Activated CD8-positive, alpha-beta T cell treated with anti-CD3 and anti-CD28 coated beads, Interleukin-2, amount 10 ng/mL, durations not matched to agents 7 days and 5 days (primary cell): ENCODE measurements at places on chromosomes 11 and 22.

- peaks cover 2% of the 10 kb centered on the region for H3K4me1 ChIP-seq
- H3K27ac ChIP-seq, result no peak overlapping the region
- H3K4me3 ChIP-seq, result no peak overlapping the region
- peaks cover 3% of the 10 kb centered on the region for H3K27me3 ChIP-seq
Observed at GRCh38 chr11:75762885-75763284, 5.7 kb upstream of the DGAT2 start.

DNA sequence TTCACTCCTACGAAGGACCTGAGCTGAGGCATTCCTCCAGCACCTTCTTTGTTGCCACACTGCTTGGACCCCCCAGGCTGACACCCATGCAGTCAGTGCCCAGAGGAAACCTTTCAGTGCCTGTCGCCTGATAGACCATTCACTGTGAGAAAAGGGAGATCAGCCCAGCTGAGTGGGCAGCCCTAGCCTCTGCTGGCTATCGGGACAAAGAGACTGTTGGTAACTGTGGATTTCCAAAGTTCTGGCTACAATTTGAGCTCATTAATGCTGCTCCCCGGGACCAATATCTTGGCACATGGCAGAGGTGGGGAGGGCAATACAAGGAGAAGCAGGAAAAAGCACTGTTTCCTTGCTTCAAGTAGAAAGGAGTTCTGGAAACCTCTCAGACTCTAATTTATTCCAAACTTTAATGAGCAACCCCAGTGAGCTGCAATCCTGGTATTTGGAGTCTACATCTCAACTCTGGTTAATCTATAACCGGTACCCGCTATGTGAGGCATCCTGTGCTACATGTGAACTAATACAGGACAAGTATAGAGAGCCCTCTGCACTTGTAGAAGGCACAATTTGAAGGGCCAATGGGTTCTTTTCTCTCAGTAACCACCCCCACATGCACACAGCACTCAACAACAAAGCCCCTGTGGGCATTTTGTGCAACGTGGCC lies 200.7 kb upstream of the NCAM1 start:
- peaks cover 3% of the 10 kb centered on the region for H3K27me3 ChIP-seq
- H3K27ac ChIP-seq, result no peak overlapping the region
- DNase-seq, result no peak

DNA sequence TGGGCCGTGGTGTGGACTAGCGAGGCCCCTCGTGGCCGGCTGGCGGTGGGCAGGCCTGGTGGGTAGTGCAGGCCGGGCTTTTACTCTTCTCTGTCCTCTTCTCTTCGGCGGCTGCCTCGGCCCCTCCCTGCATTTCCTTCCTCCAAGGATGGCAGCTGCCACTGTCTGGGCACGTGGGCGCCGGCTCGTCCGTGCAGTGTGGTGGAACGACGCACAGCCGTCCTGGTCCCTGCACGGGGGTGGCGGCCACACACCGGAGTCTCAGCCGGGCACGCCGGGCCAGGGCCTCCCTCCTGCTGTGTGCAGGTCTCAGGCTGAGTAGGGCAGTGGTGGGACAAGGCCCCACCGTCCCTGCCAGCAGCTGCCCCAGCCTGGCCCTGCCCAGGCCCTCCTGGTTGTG lies 37.7 kb downstream of the MOB2 start:
- DNase-seq, result no peak
- no peak overlapping the region for H3K27ac ChIP-seq
- no peak overlapping the region for H3K4me3 ChIP-seq
- no peaks in the 10 kb centered on the region for H3K36me3 ChIP-seq

DNA sequence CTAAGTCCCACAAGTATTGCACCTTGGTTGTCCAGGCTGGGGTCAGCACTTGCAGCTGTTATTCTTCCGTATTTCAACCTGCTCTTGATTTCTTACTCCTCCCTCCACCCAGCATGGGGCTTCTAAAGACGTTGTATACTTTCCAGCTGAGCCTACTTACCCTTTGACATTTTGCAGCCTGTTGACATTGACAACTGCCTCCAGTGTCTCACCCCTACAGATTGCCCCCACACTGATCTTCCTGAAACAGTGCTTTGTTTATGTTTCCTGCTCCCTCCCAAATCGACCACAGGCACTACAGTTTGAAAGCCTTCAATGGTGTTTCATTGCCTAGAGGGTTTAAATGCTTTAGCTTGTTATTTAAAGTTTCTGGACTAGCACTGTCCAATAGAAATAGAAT lies 56.6 kb downstream of the FAM83F start:
- H3K4me1 ChIP-seq, result peaks cover 65% of the 10 kb centered on the region
- H3K4me3 ChIP-seq, result peak overlapping the region; percentile 33
- no peaks in the 10 kb centered on the region for H3K27me3 ChIP-seq
- H3K36me3 ChIP-seq, result peaks cover 10% of the 10 kb centered on the region

- H3K4me3 ChIP-seq, result no peak overlapping the region
- peak overlapping the region; percentile 4 for H3K27ac ChIP-seq
- H3K27me3 ChIP-seq, result no peaks in the 10 kb centered on the region
- no peak for DNase-seq
- H3K4me1 ChIP-seq, result peaks cover 48% of the 10 kb centered on the region
Observed at GRCh38 chr11:122804796-122805195, 33.5 kb upstream of the CRTAM start.

- no peaks in the 10 kb centered on the region for H3K36me3 ChIP-seq
- H3K4me3 ChIP-seq, result no peak overlapping the region
- H3K4me1 ChIP-seq, result no peaks in the 10 kb centered on the region
- DNase-seq, result no peak
- H3K27ac ChIP-seq, result no peak overlapping the region
Observed at GRCh38 chr11:78772186-78772585, 197.5 kb upstream of the NARS2 start.

GRCh38 chr11:65403607-65404121 lies 17.2 kb downstream of the FRMD8 start:
- H3K27ac ChIP-seq, result peak overlapping the region; percentile 42
- H3K4me3 ChIP-seq, result no peak overlapping the region
- H3K4me1 ChIP-seq, result peaks cover 4% of the 10 kb centered on the region
- no peaks in the 10 kb centered on the region for H3K27me3 ChIP-seq
- peaks cover 32% of the 10 kb centered on the region for H3K36me3 ChIP-seq

DNA sequence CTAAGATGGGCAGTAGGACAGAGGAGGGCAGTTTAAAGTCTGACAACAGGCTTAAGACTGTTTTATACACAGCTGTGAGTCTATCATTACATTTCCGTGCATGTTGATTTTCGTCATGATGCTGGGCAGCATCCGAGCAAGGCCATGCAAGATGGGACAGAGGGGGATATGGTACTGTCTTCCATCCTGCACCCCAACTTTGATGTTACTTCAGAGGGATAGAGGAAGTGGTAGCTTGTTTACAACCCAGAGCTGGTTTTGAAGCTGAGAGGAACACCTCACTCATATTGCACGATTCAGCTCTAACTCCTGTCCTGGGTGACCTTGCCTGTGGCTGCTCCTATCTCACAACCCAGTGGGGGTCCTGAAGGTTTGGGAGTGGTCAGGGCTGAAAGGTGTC lies 3.0 kb upstream of the SORL1 start:
- H3K36me3 ChIP-seq, result peaks cover 46% of the 10 kb centered on the region
- peak; percentile 45 for DNase-seq
- peaks cover 85% of the 10 kb centered on the region for H3K4me1 ChIP-seq
- H3K27ac ChIP-seq, result peak overlapping the region; percentile 97
- H3K27me3 ChIP-seq, result no peaks in the 10 kb centered on the region

- H3K4me3 ChIP-seq, result no peak overlapping the region
- no peaks in the 10 kb centered on the region for H3K36me3 ChIP-seq
- DNase-seq, result no peak
- no peak overlapping the region for H3K27ac ChIP-seq
- peaks cover 20% of the 10 kb centered on the region for H3K27me3 ChIP-seq
Observed at GRCh38 chr11:72179049-72179803, 12.7 kb upstream of the FOLR1 start.

DNA sequence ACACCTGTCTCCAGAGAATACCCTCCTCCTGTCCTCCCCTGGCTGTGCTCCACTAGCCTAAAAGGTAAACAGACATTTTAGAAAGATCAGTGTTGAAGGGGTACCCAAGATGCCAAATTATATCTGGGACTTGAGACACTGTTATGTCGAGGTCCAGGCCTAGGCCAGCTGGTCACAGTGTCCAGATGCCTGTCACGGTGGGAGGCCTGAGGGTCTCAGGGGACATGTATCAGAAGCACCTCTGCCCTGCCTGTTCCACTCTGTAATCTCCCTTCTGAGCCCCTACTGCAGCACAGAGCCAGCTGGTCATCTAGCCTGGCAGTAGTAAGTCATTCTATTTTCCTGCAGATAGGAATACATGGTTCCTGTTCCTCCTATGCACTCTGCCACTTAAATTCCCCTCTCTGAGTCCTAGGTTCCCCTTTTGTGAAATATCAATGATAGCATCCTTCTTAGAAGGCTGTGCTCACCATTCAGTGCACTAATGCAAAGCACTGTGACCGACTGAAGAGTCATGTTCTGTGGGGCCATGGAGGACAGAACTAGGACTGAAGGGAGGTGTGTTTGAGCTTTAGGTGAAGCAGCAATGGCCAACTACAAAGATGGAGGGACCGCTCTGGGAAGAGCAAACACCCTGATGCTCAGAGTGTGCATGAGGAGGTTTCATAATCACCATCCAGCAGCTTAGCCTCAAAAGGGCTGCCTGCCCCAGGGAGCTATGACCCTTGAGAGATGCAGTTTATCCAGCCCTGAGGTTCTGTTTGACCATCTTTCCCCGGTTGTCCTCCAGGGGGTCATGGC lies 44.8 kb upstream of the TUB start:
- no peak overlapping the region for H3K27ac ChIP-seq
- H3K27me3 ChIP-seq, result peaks cover 3% of the 10 kb centered on the region
- H3K36me3 ChIP-seq, result no peaks in the 10 kb centered on the region
- DNase-seq, result peak; percentile 7
- no peak overlapping the region for H3K4me3 ChIP-seq

DNA sequence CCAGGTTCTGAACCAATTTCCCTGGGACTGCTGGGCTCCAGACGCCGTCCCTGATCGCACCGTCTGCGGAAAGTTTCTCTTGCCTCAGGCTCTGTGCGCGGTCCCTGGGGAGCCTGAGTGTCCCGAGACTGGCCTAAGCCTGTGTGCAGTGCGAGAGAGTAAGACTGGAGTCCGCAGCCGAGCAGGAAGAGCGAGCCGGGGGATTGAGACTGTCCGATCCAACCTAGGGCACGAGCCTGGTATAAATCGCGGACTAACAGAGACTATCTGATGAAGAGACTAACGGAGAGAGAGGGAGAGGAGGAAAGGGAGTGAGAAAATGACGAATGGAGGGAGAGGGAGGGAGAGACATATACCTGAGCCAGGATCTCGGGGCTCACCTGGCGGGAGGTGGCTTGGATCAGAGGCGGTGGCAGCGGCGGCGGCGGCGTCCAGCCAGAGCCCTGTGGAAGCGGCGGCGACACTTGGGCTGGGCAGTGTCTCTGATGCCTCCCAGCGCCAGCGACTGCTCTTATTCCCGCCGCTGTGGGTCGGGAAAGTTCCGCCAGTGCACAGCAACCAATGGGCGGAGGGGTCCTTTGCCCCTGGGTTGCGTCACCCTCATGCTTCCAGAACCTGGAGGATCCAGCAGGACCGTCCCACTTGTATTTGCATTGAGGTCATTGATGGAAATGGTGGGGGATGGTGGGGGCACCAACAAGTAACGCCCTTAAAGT lies at the start of gene CALCA:
CALCA (minus strand) TSS at position 487 of the 716 bp plus-strand sequence. CDS start 1,159 bp downstream, outside the sequence.
- H3K4me1 ChIP-seq, result peaks cover 31% of the 10 kb centered on the region
- peak within 1 kb of the TSS; percentile 65 for H3K4me3 ChIP-seq
- no peaks in the 10 kb centered on the region for H3K36me3 ChIP-seq
- peaks cover 69% of the 10 kb centered on the region for H3K27me3 ChIP-seq
